ENCODE measurements at places on chromosomes 12 and 14.

DNA sequence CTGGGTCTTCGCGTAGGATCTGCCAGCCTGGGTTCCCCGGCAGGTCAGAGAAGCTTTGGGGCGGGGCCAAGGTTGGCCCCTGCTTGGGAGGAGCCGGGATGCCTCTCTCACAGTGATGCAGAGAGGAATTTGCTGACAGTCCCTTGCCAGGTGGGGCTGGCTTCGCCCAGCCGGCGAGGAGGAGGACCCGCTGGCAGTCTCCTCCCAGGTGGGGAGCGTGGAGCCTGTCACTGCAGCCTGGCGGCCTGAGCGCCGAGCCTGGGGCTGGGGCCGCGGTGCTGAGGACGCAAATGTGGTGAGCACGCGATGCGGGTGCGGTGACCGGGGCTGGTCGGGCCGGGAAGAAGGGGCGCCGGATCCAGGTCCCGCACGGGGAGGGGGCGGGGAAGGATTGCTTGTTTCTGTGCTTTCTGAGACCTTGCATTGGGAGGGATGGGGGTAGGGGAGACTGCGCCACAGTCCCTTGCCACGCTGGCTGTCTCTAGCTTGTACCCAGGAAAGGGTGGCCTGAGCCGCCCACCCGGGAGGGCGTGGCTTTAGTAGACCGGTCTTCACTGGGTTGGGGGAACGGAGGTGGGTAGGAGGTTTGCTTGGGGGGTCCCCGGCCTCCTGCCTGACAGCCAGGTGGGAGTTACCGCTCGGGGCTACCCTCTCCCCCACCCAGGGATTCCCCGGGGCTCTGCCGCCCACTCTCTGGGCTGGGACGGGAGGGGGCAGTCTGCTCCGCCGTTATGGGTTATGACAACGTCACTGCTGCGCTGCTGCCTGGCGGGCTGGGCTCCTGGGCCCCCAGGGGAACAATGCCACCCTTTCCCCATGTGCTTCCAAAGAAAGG is at the start of gene TMEM63C:
TSS of gene TMEM63C (plus strand) at position 196 of the 835 bp plus-strand sequence. CDS start 37,016 bp downstream, outside the sequence.
- no peaks in the 10 kb centered on the region for H3K36me3 ChIP-seq
- peak within 1 kb of the TSS; percentile 75 for H3K4me3 ChIP-seq
- peaks cover 44% of the 10 kb centered on the region for H3K27me3 ChIP-seq
- DNase-seq, result peak; percentile 45

- no peaks in the 10 kb centered on the region for H3K36me3 ChIP-seq
- no peak overlapping the region for H3K4me3 ChIP-seq
- no peak overlapping the region for H3K27ac ChIP-seq
- H3K27me3 ChIP-seq, result peaks cover 3% of the 10 kb centered on the region
- H3K4me1 ChIP-seq, result no peaks in the 10 kb centered on the region
Measured at GRCh38 chr14:32601906-32602305, 272.8 kb downstream of the AKAP6 start.

GRCh38 chr12:124605150-124605882 is 37.9 kb upstream of the NCOR2 start:
- no peak for DNase-seq
- no peaks in the 10 kb centered on the region for H3K36me3 ChIP-seq
- no peaks in the 10 kb centered on the region for H3K27me3 ChIP-seq
- H3K4me1 ChIP-seq, result peaks cover 67% of the 10 kb centered on the region
- no peak overlapping the region for H3K4me3 ChIP-seq
- no peak overlapping the region for H3K27ac ChIP-seq

- H3K27me3 ChIP-seq, result no peaks in the 10 kb centered on the region
- no peaks in the 10 kb centered on the region for H3K36me3 ChIP-seq
- H3K27ac ChIP-seq, result peak overlapping the region; percentile 22
- no peak overlapping the region for H3K4me3 ChIP-seq
Measured at GRCh38 chr14:101215927-101216326, 312.4 kb upstream of the RTL1 start.

GRCh38 chr14:99673305-99674063 is 10.6 kb upstream of the CYP46A1 start:
- H3K4me3 ChIP-seq, result no peak overlapping the region
- peaks cover 24% of the 10 kb centered on the region for H3K4me1 ChIP-seq
- H3K36me3 ChIP-seq, result no peaks in the 10 kb centered on the region
- DNase-seq, result no peak
- no peak overlapping the region for H3K27ac ChIP-seq

- H3K27ac ChIP-seq, result no peak overlapping the region
- no peak for DNase-seq
- H3K27me3 ChIP-seq, result peaks cover 5% of the 10 kb centered on the region
- no peak overlapping the region for H3K4me3 ChIP-seq
Measured at GRCh38 chr14:94934276-94934810, 164.4 kb upstream of the GSC start.
